Stimulated activated CD4-positive, alpha-beta T cell treated with anti-CD3 and anti-CD28 coated beads, Interleukin-1b, Interleukin-23, amount 100 ng/mL, for 48 hours (primary cell): ENCODE measurements at places on chromosomes 1 and 21.

DNA sequence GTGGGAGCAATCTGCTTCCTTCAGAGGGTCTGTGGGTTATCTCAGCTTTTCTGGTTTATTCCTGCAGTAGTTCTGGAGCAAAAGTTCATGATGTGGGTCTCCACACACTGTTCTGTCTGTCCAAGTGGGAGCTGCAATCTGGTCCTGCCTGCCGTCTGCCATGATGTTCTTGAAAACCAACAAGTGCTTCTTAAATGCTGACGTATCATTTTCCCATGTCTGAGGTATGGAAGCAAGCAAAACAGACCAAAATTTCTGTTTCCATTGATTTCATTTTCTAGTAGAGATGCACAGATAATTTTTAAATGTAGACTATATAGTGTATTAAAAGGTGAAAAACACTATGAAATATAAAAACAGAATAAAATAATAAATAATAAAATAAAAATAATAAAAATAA is 65.2 kb downstream of the SERINC2 start:
- DNase-seq = no peak

GRCh38 chr1:237394281-237394680 is 352.3 kb downstream of the RYR2 start:
- no peak for DNase-seq

GRCh38 chr1:240116831-240117769 is 25.4 kb downstream of the FMN2 start:
- no peak for DNase-seq

- DNase-seq = no peak
These were observed 23.5 kb upstream of the TSPEAR start for GRCh38 chr21:44734841-44735240.

- DNase-seq = no peak
These were observed 5.3 kb upstream of the ADAMTS5 start for GRCh38 chr21:26972192-26972591.
